ENCODE measurements at places on chromosomes 1 and 21.

DNA sequence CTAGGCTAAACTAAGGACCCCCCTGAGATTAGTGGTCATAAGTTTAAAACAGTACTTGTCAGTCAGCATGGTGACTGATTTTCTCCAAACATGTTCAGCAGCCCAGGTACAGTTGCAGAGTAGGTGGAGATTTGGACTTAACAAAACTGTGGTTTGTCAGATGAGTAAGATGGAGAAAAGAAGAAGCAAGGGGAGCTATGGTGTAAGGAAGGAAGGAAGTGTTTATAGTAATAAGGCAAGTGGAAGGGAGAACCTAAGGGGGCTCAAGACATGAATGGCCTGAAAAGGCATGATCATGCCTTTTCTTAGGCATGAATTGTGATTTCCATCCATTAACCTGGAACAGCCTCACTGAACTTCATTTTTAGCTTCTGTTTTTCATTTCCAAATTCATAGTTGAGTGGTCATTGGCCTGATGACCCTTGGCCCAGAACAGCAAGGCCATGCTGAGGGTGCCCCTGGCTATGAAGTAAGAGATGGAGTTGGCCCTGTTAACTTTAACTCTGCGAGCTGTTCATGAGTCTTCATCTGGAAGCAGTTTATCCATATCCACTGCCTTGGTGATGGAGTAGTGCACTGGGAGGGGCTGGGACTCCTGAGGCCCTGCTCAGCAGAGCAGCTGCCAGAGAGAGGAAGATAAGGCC lies 60.7 kb downstream of the LRRC8D start:
- DNase-seq: no peak

- no peak for DNase-seq
Measured at GRCh38 chr1:205052690-205053089, 9.7 kb downstream of the CNTN2 start.

DNA sequence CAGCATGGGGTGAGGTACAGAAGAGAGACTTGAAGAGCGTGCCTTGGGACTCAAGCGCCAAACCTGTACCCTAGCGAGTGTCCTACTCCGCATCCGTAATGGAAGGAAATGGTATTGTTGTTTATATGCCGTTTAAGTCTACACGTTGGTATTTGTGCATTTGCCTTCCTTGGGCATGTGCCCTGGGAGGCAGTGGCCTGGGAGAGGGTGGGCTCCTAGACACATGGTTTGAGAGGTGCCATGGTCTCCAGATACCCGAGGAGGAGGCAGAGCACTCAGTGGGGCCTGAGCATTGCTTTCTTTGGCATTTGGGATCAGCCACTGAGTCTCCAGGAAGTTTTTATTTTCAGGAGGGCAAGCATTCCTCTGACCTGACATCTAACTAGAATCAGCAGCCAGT lies 6.5 kb downstream of the ZNF672 start:
- DNase-seq: no peak

DNA sequence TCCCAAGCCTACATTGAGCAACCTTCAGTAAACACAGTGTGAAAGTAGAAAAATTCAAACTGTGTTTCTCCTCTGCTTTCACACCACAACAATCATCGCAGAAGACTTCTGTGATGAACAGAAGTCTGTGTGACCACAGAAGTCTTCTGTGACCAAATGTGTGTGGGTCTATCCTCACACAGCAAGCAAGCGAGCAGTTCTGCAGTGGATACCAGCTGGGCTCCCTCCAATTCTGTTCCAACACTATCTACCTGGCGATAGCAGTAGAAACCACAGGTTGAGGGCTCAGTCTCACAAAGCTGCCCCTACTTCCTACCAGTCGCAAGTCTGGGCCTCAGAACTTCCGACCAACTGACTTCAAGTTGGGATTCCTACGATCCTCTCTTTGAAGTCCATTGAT lies 21.0 kb upstream of the RAP1A start:
- no peak for DNase-seq

GRCh38 chr1:91650764-91651163 lies 150.1 kb downstream of the CDC7 start:
- no peak for DNase-seq

All from activated T-helper 1 cell treated with anti-CD3 and anti-CD28 coated beads, Interleukin-2, amount 50 U/mL, for 16 hours (primary cell).